ENCODE measurements at places on chromosomes 1 and 21. TPM values are rescaled to one million over a fixed set of nuclear protein-coding genes. Genes with fewer than 3 reads are reported as not detected.

Gene TCP10L
- 0.78 TPM for total RNA-seq

Gene TEX38
- total RNA-seq = not detected

DNA sequence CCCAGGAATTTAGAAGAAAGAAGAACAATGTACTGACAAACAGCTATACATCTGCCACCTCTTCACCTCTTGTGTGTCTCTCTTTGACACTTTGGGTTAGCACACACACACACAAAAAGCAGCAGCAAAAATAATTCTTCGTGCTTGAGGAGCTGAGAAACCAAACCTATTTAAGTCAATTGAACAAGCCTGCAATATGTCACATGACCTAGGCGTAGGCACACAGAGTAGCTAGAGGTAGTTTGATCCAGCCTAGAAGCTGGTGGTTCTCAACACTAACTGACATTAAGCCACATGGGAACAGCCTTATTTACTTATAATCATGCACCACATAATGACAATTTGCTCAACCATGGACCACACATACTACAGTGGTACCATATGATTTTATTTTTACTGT lies 32.3 kb downstream of the RRAGC start:
- H3K36me3 ChIP-seq = no peaks in the 10 kb centered on the region
- H3K4me1 ChIP-seq = no peaks in the 10 kb centered on the region
- peaks cover 5% of the 10 kb centered on the region for H3K27me3 ChIP-seq
- H3K27ac ChIP-seq = no peak overlapping the region
- no peak for DNase-seq

DNA sequence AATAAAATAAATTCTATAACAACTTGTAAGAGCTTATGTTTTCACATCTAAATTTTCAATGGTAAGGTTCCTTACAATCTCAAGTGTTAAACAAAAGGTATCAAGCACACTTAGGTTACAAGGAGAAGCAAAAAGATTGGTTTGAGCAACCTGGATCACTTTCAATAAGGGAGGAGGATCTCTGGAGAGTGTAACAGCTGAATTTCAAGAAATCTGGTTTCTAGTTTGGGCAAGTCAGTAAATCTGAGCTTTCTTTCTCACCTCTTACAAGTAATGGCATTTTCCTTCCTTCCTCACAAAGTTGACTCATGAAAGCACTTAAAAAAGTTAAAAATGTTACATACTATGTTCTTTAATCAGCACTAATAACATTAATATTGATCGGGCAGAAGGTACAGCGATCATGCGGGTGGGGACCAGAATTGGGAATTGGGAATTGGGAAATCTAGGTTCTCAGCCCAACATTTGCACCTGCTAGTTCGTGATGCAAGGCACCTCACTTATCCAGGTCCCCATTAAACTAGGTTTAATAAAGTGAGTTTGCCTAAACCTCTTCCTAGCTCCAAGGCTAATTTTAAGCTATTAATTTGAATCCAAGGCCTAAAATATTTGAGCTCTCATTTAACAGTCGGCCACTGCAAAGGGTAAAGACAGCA lies 3.1 kb downstream of the NUCKS1 start:
- no peaks in the 10 kb centered on the region for H3K36me3 ChIP-seq
- H3K27ac ChIP-seq = no peak overlapping the region
- H3K4me3 ChIP-seq = peak overlapping the region; percentile 11
- H3K27me3 ChIP-seq = no peaks in the 10 kb centered on the region

Gene RBBP4
- total RNA-seq = 156 TPM

GRCh38 chr1:59137276-59137615 lies 159.6 kb upstream of the FGGY start:
- no peaks in the 10 kb centered on the region for H3K36me3 ChIP-seq
- H3K27me3 ChIP-seq = no peaks in the 10 kb centered on the region
- no peak overlapping the region for H3K4me3 ChIP-seq
- peaks cover 12% of the 10 kb centered on the region for H3K4me1 ChIP-seq

Gene SLC1A7
- 0.26 TPM for total RNA-seq

DNA sequence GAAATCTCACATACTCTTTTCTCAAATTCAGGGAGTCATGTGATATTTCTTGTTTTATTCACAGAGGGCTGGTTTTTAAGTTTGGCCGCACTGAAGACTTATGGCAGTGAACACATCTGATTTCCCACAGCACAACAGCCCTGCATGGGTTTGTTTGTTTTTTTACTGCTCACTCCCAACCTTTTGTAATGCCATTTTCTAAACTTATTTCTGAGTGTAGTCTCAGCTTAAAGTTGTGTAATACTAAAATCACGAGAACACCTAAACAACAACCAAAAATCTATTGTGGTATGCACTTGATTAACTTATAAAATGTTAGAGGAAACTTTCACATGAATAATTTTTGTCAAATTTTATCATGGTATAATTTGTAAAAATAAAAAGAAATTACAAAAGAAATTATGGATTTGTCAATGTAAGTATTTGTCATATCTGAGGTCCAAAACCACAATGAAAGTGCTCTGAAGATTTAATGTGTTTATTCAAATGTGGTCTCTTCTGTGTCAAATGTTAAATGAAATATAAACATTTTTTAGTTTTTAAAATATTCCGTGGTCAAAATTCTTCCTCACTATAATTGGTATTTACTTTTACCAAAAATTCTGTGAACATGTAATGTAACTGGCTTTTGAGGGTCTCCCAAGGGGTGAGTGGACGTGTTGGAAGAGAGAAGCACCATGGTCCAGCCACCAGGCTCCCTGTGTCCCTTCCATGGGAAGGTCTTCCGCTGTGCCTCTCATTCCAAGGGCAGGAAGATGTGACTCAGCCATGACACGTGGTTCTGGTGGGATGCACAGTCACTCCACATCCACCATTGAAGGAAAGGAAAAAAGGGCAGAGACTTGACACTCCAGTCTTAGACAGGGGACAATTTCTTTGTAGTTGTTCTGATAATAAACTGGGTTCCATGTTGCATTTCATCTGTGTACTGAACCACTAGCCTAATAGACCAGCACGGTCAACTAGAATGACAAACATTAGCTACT lies 22.8 kb downstream of the TMEM50A start:
- H3K4me3 ChIP-seq = no peak overlapping the region
- H3K4me1 ChIP-seq = no peaks in the 10 kb centered on the region
- DNase-seq = no peak
- H3K27ac ChIP-seq = no peak overlapping the region
- H3K27me3 ChIP-seq = no peaks in the 10 kb centered on the region

- H3K4me1 ChIP-seq = no peaks in the 10 kb centered on the region
- H3K27ac ChIP-seq = no peak overlapping the region
- H3K27me3 ChIP-seq = no peaks in the 10 kb centered on the region
- no peak overlapping the region for H3K4me3 ChIP-seq
Observed at GRCh38 chr1:77413541-77414335, 131.9 kb downstream of the AK5 start.

Gene FAM167B
- 65.9 TPM for total RNA-seq

GRCh38 chr1:243216741-243217140 lies 38.3 kb downstream of the CEP170 start:
- no peak for DNase-seq
- peaks cover 3% of the 10 kb centered on the region for H3K4me1 ChIP-seq
- H3K27me3 ChIP-seq = no peaks in the 10 kb centered on the region
- no peak overlapping the region for H3K27ac ChIP-seq
- no peak overlapping the region for H3K4me3 ChIP-seq

Gene LCE2A
- not detected for total RNA-seq

DNA sequence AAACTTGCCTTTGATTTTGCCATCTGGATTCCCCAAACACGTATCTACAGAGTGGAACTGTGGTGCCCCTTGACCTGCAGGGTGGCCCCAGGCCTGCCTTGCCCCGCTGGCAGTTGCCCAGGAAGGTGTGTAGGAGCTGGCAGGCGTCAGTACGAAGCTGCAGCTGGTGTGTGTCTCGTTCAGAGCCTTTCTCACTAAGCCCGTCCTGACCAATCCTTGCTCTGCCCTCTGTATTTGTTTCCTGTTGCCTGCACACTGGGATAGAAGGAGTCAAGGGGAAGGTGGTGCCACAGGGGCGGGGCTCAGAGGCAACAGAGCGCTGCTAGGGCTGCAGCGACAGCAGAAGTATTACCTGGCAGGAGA lies 5.2 kb upstream of the VSIG8 start:
- H3K27me3 ChIP-seq = no peaks in the 10 kb centered on the region
- H3K4me1 ChIP-seq = no peaks in the 10 kb centered on the region
- no peak overlapping the region for H3K4me3 ChIP-seq

Gene GFI1
- total RNA-seq = 5.4 TPM

DNA sequence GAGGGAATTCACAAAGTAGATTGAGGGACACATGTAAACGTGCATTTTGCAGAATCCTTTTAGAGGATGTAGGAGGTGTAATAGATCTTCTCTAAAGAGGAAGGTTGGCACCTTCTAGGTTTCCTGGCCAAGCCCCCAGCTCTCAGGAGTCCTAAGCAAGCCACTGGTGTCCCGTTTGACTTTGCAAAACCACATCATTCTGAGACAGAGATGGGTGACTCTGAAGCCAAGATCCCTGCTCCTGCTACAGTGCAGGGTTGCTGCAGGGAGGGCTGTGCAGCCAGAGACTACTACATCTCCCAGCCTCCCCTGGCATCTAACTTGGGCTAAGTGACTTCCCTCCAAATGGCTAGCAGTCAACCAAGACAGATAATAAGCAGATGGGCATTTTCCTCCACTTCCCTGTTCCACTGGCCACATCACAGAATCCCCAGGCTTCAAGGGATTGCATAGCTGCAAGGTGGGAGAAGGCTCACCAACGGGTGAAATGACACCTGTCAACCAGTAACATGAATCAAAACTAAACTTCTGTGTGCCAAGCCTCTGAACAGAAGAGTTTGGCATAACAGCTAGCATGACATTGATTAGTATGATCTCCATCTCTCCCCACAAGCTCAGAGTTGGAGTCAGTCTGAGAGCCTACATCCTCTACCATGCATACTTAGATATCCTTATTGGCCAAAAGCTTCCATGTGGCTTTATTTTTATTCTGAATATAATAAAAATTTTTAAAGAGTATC lies 129.6 kb upstream of the COA6 start:
- no peaks in the 10 kb centered on the region for H3K36me3 ChIP-seq
- no peak for DNase-seq
- H3K27me3 ChIP-seq = no peaks in the 10 kb centered on the region
- no peak overlapping the region for H3K27ac ChIP-seq
